ENCODE measurements at places on chromosomes 5 and 9.

DNA sequence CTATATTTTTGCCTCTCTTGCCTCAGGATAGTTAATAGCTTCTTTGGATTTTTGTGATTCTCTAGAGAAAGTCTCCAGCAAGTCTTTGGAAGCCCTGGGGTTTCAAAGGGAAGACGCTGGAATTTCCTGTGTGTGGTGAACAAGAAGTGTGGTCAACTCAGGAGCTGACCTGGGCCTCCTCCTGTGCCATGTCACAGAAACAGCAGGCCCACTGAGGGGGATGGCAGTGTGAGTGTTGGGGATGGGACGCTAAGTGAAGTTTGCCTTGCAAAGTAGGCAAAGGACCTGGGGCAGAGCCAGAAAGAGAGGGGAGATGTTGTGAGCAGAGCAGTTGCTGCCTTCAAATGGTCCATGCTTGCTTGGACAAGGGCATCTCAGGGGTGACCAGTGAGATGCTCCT, 226.3 kb downstream of the DMRT2 start:
- DNase-seq, result no peak

DNA sequence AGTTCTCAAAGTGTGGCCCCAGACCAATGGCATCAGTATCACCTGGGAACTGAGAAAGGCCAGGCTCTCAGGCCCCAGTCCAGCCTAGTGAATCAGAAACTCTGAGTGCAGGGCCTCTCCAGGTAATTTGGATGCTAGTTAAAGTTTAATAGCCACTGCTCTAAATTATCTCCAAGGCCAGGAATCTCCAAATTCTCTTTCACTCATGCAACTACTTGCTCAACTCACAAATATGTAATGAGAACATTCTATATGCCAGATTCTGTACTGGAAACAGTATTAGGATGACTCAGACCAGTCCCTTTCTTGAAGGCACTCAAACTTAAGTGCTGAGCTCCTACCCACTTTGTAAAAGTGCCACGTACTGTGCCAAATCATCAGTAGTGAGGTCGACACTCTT, 84.6 kb downstream of the PAPPA start:
- DNase-seq, result no peak

- no peak for DNase-seq
Observed at GRCh38 chr5:74579215-74579614, 61.3 kb downstream of the ENC1 start.

- DNase-seq, result peak; percentile 53
Observed at GRCh38 chr9:95880021-95880690, 4.7 kb downstream of the ERCC6L2 start.

DNA sequence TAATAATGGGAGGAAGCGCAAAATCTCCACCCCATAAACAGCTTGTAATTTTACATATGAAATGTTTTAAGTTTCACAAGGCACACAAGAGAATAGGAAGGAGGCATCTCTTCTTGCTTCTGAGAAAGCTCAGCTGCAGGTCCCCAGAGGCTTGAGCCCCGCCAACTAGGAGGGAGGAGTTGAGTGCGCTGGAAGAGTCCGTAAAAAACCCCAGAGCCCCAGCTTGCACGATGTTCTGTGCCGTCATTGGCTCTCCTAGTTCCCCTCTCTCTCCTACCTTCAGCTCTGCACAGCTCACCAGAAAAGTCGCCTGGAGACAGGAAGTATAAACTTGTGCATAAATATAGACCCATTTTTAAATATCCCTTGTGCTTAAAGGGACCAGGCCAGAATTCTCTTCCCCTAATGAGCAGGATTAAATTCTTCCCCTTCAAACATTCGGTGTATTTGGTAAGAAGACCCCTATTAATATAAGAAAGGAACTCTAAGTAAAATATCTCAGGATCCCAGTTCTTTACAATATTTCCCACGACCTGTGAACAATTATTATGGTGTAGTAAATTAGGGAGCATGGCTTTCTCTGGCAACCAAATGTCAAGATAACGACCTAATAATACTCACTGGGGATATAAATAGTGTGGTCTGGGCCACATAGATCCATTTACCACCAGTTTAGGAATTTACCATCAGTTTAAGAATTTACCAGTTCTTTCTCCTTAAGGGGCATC, 13.7 kb downstream of the GLRX start:
- DNase-seq, result no peak

DNA sequence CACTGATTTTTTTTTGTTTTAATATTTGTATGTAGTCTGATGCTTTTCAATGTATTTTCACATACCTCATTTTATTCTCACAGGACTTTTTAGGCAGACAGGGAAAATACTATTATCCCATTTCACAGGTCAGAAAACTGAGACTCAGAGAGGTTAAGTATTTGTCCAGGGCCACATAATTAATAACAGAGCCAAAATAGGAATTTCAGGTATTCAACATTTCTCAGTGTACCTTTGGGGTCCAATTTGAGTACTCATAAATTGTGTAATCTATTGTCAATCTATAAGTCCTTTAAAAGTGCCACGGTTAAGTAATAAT, 120.7 kb upstream of the GRHPR start:
- DNase-seq, result no peak

- DNase-seq, result no peak
Observed at GRCh38 chr9:123418052-123418430, 62.0 kb downstream of the CRB2 start.

DNA sequence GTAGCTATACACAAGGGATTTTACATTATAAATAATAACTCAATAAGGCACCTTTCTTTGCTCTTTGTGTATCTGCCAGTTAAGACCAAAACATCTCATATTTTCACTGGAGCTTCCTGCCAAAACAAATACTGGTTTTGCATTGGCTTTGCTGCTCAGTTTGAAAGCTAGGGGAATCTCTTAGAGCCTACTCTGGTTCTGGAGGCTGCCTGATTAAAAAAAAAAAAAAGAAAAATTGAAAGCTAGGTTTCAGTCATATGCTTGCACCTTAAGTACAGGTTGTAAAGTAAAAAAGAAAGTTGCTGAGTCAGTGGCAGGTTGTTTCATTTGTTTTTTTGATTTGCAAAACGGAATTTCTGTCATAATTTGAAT, 2.3 kb downstream of the DENND4C start:
- no peak for DNase-seq

DNA sequence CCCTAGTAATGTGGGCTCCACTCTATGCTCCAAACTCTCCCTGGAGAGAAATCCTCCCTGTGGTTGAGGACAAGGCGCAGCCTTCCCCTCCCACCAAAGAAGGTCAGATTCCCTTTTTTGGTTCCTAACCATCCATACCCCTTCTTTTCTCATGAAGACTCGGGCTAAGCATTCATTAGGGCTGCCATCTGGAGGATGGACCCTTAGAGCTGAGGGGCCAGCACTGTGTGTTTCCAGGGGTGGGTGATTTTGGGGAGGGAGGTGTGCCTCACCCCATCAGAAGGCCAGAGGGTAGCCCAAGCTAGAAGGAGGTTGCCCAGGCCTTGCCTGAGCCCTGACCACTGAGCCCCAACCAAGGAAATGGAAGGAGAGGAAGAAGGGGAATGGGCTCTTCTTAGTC, 36.8 kb downstream of the TGFBI start:
- DNase-seq, result no peak

GRCh38 chr9:83986765-83987401, 6.3 kb downstream of the RMI1 start:
- no peak for DNase-seq

GRCh38 chr5:173845321-173845720, 42.8 kb upstream of the CPEB4 start:
- no peak for DNase-seq

GRCh38 chr5:83377131-83377865, 94.2 kb upstream of the VCAN start:
- DNase-seq, result no peak

DNA sequence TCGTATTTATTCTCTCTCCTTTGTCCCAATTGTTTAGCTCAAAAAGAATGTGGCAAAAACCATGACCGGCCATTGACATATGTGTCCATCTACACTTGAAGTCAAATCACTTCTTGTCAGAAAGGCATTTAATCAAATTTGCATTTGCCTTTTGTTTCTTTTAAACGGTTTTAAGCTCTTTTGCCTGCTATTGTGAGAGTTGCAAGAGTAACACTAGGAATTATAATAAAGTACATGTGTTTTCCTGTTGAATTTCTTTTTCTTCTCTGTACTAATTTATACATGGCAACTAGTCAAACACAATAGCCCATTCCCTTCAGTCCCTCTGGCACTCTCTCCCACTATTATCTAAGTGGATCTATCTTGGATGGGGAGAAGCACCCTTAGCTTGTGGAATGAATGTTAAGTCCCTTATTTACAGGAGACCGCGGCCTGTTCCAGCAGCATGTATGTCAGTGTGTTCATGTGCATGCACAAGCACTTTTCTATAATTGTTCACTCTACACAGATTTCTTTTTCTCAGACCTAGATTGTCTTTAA, 3.2 kb downstream of the ADAMTSL1 start:
- no peak for DNase-seq

DNA sequence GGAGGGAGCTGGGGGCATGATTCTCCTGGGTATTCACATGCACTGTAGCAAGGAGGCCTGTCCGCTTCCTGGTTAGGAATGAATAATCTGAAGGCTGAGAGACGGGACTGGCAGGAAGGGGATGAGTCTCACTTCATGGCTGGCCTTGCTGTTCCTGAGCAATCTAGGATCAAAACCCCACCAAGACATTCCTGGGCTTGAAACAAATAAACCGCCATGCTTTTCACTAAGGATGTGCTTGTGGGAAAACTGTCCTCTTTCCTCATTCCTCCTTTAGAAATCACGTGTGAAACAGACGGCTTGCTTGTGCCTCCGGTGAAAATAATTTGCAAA, 132.8 kb downstream of the MACROH2A1 start:
- no peak for DNase-seq

DNA sequence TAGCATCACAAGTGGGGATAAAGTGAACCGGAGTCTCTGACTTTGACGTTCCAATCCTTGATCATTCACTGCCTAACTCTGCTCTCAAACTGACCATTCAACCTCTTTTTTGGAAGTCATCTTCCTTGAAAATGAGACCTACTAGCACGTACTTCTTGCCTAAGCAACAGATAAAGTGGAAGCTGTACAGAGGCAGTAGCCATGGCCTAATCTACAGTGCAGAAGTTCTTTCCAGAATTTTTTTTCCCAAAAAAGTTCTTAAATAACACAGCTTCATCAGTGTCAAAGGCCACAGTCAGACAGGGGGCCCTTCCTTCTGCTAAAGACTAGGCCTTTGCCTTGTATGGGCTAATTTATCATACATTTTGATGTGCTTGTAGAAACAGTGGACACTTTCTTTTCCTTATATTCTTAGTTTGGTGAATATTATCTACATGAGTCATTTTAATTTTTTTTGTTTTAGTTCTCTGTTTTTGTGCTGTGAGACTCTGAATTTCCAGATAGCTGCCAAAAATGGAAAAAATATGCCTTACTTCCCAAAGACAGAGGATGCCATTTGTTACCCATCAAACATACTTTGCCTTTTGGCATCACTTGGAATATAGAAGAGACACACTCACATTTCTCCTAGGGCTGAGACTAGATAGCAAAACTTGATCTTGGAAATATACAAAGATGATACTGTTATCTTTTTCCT, 96.3 kb upstream of the VCAN start:
- DNase-seq, result no peak

DNA sequence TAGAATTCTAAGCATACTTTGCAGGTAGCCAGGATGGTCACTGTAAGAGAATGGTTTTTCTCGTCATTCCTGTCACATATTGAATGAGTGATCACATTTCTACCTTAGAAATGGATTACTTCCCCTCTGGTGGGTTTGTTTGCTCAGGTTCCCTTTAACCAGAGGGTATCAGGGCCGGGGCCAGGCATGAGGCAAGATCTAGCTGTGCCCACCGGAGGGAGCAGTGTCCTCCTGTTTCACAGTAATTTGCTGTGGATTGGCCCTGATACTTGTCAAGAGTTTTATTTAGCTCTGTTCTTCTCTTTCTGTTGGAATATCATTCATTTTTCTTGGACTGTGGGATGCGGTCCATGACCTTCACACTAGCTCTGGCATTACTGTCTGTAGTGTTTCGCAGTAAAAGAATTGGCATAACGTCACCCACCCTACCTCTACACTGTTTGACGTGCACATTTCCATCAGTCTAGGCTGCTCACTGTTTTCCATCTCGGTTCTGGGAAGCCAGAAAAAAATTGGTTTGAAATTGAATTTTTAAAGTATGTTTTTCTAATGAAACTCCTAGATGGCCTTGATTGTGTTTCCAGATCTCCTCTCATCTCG, 42.4 kb upstream of the ZBED3 start:
- no peak for DNase-seq

GRCh38 chr5:165622864-165623536, 2117.6 kb downstream of the MAT2B start:
- DNase-seq, result no peak

DNA sequence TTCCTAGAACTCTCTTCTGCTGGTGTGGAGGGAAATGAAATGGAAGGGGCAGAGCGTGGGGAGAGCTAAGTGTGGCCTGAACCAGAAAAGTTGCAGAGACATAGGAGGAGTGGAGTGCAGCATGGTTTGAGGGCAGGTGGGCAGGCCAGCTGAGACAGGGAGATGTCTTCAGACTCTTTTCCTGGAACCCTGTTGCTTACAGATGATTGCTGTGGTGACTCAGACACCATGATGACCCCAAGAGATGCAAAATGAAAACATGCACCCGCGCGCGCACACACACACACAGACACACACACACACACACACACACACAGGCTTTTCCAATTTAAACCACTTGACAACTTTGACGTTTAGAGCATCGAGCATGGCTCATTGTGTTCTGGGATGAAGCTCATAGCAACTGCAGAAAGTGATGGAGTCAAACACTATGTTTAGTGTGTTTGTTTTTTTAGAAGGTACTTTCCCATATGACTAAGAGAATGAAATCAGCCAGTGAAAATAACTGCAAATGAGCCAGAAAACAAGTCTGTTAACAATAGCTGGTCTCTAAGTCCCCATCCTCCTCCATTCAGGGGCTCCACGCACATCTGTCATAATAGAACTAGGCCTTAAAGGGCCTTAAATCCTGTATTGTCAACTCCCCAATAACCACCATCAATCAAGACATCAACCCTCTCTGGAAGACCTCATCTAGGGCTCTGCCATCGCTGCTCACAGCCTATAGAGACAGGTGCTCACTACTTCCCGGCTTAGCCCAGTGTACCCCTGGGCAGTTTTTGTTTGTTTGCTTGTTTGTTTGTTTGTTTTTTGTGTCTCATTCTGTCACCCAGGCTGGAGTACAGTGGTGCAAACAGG, 9.6 kb downstream of the TMOD1 start:
- peak; percentile 90 for DNase-seq

GRCh38 chr5:26192486-26192885, 845.9 kb downstream of the CDH9 start:
- DNase-seq, result no peak

- no peak for DNase-seq
Observed at GRCh38 chr9:26947736-26948135, 694 bp upstream of the PLAA start.

GRCh38 chr5:118548761-118549720, 439.3 kb downstream of the DTWD2 start:
- DNase-seq, result no peak

GRCh38 chr9:24616863-24617262, 71.2 kb upstream of the IZUMO3 start:
- DNase-seq, result no peak

DNA sequence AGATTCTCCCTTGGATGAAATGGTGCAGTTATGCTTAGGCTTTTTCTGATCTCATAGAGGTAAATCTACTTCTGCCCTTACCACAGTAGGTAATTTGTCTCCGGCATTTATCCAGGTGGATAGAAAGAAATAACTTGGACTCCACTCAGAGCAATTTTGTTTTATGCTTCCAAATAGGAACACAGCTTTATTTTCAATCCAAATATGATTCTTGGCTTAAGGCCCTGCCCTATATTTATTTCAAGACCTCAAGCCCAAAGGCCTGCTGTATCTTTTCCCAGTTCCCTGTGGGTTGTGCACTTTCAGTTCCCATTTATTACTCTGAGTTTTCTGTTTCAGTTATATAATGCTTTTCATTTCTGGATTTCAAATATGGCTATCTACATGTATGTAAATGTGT, 274.2 kb upstream of the SMC2 start:
- no peak for DNase-seq

All from pulmonary artery endothelial cell (primary cell).